ENCODE measurements at places on chromosomes 5 and 9.

DNA sequence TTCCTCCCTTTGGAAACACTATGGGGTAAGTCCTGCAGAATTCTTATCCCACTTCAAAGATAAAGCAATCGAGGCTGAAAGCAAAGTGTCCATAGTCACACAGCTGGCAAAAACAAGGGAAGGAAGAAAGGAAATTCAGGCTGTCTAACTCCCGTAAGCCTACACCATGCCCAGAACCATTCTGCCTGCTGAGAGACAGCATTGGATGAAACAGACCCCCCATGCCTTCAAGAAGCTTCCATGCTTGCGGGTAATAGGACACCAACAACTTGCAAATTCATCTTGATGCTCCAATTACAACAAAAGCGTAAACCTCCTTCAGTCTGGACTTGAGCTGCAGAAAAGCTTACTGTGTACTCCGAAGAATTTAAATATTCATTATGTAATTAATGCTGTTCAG, 181.1 kb upstream of the WWC1 start:
- no peak for DNase-seq

GRCh38 chr5:144460600-144460999, 289.9 kb downstream of the KCTD16 start:
- no peak for DNase-seq

- DNase-seq: no peak
These were observed 208.9 kb downstream of the VPS13A start for GRCh38 chr9:77386187-77386586.

DNA sequence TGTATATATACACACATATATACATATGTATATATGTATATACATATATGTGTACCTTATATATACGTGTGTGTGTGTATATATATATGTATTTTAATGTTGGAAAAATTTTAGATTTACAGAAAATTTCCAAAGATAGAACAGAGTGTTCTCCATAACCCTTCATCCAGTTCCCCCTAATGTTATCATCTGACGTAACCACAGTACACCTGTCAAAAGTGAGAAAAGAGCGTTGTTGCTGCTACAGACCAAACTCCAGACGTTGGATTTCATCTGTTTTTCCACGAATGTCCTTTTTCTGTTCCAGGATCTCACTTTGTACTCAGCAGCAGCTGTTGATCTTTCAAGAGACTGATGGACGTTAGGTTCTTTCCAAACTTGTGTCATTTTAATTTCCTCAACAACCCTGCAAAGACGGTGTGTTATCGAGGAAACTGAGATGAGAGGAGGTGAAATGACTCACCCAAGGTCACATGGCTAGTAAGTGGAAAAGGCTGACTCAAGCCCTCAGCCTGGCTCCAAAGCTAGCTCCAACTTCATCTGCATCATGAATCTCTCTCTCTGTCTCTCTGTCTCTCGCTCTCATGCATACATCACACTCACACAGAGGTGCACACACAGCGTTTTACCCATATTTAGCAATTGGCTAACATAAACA, 17.0 kb upstream of the NTNG2 start:
- no peak for DNase-seq

Data from NCI-H1092 (cell line).